T47D (cell line): ENCODE measurements at places on chromosomes 3 and 15.

DNA sequence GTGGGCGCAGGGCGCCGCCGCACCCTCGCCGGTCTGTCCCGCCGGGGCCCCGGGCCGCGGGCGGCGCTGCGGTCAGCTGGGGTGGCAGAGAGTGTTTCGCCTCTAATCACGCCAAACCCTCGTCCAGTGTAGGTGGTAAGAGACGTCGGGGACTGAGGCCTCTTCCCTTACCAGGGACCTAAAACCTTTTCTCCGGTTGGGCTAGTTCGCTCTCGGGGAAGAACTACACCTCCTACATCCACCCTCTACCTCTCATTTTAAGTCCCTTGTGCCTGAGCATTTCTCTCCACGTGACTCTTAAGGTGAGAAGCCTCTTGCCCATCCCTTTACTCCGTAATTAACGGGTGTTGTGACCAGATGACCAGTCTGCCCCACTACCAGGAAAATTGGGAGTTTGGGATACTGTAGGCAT is 520 bp downstream of the TMEM42 start:
- DNase-seq = no peak

GRCh38 chr3:159978353-159978752 is 10.3 kb upstream of the IL12A start:
- no peak for DNase-seq

DNA sequence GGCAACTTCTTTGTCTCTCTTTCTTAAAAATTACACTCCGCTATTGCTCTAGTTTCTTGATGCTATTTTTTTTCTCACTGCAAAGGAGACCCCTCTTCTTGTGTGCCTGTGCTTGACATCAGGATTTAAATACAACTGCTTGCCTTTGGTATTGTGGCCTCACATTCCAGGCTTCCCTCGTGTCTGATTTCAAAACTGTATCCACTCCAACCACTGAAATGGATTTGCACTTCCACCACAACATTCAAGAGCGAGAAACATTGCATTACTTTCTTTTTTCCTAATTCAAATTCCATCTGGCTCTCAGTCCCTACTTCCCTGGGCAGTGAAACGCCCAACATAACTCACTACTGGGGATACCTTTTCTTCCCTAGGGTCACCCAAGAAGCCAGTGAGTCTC is 50.4 kb upstream of the PXYLP1 start:
- DNase-seq = no peak

GRCh38 chr3:16936676-16937230 is 52.0 kb downstream of the PLCL2 start:
- no peak for DNase-seq

- no peak for DNase-seq
These were observed 15.7 kb downstream of the TGFBR2 start for GRCh38 chr3:30622047-30622545.

DNA sequence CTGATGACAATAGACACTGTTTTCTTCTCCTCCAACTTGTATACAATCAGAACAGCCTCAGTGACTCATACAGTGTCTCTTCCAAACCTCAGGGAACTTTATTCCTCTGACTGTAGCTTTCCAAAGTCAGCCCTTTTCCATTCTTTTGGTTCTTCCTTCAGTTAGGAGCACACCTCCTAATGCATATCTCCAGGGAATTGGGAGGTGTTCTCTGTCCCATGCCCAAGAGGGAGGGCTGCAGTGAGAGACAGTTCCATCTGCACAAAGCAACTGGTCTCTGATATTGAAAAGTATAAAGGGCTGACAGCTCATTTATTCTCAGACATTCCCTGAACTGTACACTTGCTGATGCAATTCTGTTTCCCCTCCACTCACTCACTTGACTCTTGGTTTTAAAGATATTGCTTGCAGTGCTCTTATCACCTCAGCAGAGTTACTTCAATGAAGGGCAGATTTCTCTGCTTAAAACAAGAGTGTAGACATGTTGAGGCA is 337.8 kb upstream of the TBC1D5 start:
- DNase-seq = no peak

DNA sequence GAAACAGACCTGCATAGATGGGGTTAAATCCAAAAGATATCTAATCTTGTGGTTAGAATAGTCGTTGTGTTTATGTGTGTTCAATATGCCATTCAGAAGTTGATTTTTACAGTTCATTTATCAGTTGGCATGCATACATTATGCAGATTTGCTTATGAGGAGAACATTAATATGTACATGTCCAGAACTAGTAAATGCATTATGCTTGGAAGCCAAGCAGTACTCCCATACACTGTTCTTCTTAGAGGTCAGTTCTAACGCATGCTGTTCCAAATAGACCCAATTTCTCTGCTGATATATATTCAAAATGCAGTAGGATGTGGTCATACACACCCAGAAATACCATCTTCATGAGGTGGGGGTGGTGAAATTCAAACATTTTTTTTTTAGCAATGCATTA is 956 bp downstream of the FGF12 start:
- no peak for DNase-seq

DNA sequence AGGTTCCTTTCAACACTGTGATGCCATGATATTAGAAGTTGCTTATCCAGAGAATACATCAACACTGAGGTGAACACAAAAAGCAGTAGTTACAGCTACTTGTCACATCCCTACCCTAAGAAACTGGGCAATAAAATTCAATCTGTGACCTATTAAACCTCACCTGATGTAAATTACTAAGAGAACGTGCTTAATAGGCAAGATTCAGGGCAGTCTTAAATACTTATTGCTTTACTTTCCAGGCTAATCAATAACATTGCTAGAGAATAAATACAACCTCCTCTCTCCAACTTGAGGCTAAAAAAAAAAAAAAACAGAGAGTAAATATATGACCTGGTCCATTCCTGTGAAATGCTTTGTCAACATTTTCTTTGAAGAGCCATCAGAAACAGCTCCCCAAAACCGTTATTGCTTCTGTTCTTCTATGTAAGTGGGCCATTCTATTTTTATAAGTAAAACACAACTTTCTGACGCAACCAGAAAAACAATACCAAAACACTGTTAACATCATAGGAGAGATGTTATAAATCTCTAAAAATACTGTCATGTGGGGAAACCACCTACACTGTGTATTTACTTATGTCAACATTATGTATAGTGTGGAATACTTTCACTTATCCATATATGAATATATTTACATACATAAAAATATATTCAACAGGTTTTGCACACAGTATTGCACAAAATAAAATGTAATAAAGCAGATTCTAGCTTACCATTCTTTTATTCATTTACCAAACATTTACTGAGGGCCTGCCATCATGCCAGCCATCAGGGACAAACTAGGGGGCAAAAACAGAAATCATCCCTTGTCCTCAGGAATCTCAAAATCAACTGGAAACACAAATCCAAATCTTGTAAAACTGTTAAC is 2.7 kb downstream of the NKIRAS1 start:
- DNase-seq = no peak

- DNase-seq = no peak
These were observed 123.4 kb downstream of the EPHB1 start for GRCh38 chr3:134918441-134918840.

DNA sequence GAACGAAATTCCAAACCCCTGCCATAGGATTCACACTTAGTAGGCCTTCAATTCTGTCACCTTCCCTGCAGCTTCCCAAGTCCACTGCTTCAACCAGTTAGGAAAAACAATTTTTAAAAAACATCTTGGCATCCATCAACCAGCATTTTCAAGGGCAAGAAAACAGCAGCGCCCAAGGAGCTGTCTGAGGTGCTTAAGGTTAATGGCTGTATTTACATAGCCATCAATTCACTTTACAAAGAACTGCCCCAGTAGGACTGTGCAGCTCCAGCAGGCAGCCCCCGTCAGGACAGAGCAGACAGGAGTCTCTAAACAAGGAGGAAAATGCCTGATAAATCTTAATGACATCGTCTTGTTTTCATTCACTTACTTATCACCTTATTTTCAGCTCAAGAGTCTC is 13.3 kb downstream of the TAFA4 start:
- DNase-seq = peak; percentile 51

GRCh38 chr3:25910997-25911396 is 121.1 kb downstream of the OXSM start:
- no peak for DNase-seq

DNA sequence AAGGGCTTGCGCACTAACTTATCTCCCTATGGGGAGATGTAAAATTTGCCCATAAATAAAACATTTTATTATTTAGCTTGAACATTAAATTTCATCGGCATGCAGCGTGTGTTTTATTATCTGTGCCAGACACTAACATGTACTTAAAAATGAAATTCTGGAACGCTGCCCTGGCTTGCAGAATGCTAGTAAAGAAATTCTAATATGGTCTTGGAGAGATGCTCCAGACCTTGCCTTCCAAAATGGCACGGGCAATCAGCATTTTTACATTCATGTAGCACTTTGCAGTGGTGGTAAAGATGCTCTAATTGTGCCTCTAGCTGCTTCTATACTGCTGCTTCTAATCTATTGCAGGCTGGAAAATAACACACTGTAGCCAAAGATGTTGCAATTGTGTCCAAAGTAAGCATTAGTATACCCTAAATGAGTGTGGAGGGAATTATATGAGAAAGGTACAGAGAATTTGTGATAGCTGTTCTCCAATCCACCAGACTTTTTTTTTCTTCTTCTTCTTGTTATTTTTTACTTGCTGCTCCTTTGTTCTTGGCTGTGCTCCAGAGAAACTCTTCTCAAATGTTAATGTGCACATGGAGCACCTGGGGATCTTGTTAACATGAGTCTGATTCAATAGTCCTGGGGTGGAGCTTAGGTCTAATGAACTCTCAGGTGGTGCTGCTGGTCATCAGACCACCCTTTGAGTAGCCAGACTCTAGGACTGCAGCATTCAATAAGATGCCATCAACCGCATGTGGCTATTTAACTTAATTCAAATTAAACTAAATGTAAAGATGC is 47.3 kb downstream of the CRABP1 start:
- DNase-seq = no peak

DNA sequence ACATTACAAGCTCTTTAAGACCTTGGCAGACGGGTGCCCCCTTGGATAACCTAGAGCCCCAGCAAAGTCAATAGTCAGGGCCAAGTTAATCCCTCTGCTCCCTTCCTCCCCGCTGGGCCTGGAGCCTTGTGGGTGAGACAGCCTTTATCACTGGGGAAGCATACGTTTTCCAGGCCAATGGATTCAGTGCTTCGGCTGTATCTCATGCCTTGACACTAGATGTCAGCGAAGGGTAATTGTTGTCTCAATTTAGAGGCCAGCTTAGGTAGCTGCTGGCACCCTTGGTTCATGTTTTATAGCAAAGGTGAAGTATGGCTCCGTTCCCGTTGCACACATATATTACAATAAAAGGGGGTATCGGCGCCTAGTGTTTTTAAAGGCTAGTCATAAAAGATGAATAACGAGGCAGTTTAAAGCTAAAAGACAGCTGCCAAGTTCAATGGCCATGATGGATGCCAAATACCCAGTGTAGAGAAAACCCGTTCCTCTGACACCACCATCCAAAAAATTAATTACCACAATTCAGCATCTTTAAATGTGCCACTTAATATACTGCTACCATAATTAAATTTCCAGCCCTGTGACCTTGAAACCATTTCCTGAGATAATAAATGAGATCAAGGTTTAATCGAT is 52.3 kb upstream of the BNIP2 start:
- DNase-seq = peak; percentile 48

- no peak for DNase-seq
These were observed 218.3 kb downstream of the TUSC7 start for GRCh38 chr3:116927918-116928317.

- no peak for DNase-seq
These were observed 85.0 kb downstream of the FOXP1 start for GRCh38 chr3:71498543-71498942.

- DNase-seq = no peak
These were observed 8.0 kb downstream of the MAP2K5 start for GRCh38 chr15:67550522-67550921.

GRCh38 chr3:145182196-145182911 is 978.6 kb downstream of the PLOD2 start:
- DNase-seq = no peak

- DNase-seq = no peak
These were observed at the start of gene B3GNT5 for GRCh38 chr3:183252973-183253527. TSS of gene B3GNT5 (plus strand) at chr3:183253253. CDS start at chr3:183269799, 16,546 bp downstream.

- no peak for DNase-seq
These were observed 1.9 kb downstream of the ATP1B3 start for GRCh38 chr3:141878326-141878725.

DNA sequence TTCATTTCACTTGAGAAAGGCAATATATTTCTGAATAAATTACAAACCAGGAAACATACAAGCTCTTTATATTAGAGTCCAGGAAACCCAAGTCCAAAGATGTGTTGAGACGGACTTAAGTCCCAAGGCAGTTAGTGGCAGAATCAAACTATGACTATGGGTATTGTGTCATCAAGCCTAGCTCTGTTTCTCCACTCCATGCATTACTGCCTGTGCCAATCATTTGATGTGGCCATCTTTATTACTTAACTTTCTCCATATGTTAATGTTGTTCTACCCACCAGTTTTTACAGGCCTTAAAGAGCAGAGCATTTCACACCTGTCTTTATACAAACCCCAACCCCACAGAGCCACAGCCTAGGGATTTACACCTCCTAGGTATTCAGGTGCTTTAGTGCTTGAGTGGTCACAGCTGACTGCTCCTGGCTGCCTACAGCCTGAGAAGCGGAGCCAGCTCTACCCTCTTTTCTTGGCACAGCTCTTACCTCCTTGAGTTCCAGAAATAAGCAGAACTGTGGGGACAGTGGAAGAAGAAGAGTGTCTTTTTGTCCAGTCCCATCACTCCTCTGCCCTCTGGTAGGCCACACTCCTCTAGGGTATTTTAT is 92.1 kb downstream of the DTWD1 start:
- DNase-seq = no peak

DNA sequence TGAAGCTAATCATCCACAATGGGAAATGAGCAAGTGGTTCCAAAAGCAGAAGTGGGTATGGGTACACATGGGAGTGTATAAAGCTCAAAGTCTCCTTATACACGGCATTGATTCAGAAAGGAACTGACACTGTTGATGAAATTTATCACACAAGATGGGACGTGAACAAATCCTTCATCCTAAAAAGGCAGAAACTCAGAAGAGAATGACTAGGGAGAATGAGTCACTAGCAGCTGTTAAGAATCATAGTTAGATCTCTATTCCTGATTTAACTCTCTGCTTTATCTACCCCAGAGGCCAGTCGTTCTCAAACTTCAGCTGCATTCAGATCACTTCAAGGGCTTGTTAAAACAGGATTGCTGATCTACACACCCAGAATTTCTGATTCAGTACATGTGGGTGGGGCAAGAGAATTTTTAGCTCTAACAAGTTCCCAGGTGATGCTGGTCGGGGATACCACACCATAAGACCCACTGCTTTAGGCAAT is 97.7 kb upstream of the PHLDB2 start:
- DNase-seq = no peak

- no peak for DNase-seq
These were observed 86.1 kb downstream of the GALK2 start for GRCh38 chr15:49255966-49256759.
